ENCODE measurements at places on chromosomes 7 and 10. TPM values are rescaled to one million over a fixed set of nuclear protein-coding genes. Genes with fewer than 3 reads are reported as not detected.

The SKAP2 gene
- 53.4 TPM for total RNA-seq

The PDAP1 gene
- total RNA-seq, result 60.4 TPM

The IFIT1B gene
- total RNA-seq, result not detected

The TSPAN13 gene
- 26.3 TPM for total RNA-seq

The OR13A1 gene
- 2.3 TPM for total RNA-seq

The NYAP1 gene
- not detected for total RNA-seq

The CNTNAP2 gene
- 7.4 TPM for total RNA-seq

The TMEM229A gene
- total RNA-seq, result not detected

The TMEM213 gene
- total RNA-seq, result not detected

The TAS2R41 gene
- not detected for total RNA-seq

The SPDYE2 gene
- 0.47 TPM for total RNA-seq

The CLDN4 gene
- total RNA-seq, result not detected

The GPRIN2 gene
- total RNA-seq, result not detected

The EPHA1 gene
- 0.12 TPM for total RNA-seq

The DNAJB9 gene
- total RNA-seq, result 21.1 TPM

The PILRA gene
- total RNA-seq, result 9.8 TPM

The FEZF1 gene
- not detected for total RNA-seq

The TEX47 gene
- not detected for total RNA-seq

All from B cell (primary cell).